ENCODE measurements at places on chromosomes 4 and X.

DNA sequence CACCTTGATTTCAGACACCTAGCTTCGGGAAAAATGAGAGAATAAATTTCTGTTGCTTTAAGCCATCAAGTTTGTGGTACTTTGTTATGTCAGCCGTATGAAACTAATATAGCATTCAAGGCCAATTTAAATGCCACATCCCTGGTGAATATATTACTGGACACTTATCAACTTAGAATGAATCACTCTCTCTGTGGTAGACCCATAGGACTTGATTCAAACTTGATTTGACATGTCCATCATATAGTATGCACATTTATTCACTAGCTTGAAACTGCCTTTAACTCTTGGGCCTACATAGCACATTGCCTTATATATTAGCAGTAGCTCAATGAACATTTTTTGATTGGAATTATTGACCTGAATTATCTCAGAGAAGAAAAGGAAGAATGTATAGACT is 172.3 kb downstream of the ADGRA3 start:
- DNase-seq = no peak

- DNase-seq = peak; percentile 6
Observed at GRCh38 chrX:133776072-133776471, 209.3 kb downstream of the GPC3 start.

DNA sequence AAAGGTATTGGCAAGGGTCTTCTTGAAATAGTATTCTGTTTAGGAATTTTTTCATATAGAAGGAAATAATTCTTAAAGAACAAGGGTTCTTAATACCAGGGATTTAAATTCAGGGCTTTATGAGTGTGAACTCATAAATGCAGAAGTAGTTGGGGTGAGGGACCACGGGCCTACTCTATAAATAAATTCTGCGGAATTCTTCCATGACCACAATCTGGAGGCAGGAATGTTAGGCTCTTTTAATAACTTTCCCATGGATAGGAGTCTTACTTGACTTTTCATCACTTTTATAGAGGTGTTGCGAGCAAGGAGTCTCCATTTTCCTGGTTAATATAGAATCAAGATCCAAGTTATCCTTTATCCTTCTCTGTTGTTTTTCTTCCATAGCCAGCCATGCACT is 76.7 kb upstream of the SLC4A4 start:
- no peak for DNase-seq

GRCh38 chr4:135191596-135191995 is 990.0 kb upstream of the PABPC4L start:
- no peak for DNase-seq

DNA sequence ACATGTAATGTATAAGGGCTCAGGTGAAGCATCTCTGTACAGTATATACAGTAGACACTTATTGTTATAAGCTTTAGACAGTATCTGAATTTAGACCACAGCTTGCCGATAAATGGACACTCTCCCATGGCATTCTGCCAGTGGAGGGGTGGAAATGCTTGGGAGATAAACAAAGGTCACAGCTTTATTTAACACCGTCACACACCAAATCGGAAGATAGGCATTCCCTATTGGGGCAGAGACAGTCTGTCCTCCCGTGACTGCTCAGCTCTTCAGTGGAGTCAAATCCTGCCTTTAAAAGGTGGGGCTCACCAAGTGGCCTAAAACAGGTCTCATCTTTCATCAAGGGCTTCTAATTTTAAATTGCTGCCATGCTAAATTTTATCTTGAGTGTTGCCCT is 178.8 kb downstream of the CAMK2D start:
- DNase-seq = no peak

- no peak for DNase-seq
Observed at GRCh38 chr4:160835789-160836188, 1328.0 kb downstream of the FSTL5 start.

DNA sequence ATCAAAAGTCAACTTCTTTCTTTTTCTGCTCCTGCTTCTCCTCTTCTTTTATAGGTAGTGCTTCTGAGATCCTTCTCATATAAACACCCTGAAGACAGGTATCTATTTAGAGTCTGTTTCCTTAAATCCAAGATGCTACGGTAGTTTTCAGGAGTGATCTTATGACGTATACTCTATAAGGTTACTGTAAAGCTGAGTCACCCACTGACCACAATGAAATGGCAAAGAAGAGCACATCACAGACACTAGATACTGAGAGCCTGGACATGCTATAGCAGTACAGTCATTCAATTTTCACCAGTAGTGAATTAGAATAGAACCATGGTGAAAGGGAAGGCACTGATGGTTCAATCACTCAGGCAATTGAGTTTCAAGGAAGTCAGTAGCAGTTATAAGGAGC is 412.5 kb downstream of the ADAM29 start:
- DNase-seq = no peak

GRCh38 chr4:73646117-73646516 is 25.9 kb upstream of the RASSF6 start:
- DNase-seq = no peak

DNA sequence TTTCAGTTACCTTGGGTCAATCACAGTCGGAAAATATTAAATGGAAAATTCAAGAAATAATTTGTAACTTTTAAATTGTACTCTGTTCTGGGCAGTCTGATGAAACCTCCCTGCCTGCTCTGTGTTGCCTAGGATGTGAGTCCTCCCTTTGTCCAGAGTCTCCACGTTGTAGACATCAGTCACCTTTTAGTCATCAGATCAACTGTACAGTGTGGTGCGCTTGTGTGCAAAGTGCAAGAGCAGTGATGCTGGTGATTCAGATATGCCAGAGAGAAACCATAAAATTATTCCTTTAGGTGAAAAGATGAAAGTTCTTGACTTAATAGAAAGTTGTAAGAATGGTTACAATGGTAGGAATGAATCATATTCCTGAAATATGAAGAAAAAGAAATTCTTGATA is 1.4 kb downstream of the SPATA4 start:
- no peak for DNase-seq

GRCh38 chr4:162469977-162470376 is 306.2 kb upstream of the FSTL5 start:
- no peak for DNase-seq

DNA sequence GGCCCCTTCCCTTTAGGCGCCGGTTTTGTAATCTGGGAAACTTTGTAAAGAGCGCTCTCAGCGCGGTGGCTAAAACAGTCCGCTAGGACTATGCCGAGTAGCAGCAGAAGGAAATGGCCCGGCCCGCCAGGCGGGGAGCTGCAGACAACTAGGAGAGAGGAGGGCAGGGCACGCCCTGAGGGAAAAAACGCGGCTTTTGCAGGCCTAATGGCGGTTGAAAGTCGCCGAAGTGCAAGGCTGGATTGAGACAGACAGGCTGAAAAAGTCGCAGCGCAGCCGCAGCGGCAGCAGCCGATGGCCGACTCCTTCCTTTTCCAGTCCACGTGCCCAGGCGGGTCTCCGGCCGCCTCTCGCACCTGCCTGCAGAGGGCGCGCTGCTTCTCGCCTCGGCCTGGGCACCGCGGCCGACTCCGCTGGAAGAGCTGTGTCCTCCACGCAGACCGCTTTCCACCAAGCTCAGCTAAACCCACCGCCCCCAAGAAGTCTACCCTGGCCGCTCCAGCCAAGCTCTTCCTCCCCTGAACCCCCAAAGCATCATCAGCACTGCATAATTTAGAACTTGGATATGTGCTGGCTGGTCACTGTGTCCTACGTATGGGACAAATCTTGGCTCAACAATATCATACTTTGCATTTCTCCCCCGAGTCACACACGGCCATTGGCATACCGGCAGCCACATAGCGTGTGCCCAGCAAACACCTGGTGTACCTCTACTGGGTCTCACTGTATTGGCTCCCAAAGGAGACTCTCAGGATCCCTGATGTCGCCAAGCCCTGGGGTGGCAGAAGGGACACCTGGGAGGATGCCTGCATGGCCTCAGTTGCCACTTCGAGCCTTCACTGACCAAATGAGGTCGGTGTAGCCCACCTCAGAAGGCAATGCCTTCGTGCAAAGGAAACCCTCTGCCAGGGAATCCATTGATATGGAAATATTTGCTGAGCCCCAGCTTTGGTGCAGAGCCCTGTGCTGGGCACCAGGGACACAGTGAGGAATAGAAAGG is 14.5 kb downstream of the SLC25A5 start:
- peak; percentile 78 for DNase-seq

GRCh38 chrX:10486373-10486772 is 134.0 kb downstream of the MID1 start:
- no peak for DNase-seq

DNA sequence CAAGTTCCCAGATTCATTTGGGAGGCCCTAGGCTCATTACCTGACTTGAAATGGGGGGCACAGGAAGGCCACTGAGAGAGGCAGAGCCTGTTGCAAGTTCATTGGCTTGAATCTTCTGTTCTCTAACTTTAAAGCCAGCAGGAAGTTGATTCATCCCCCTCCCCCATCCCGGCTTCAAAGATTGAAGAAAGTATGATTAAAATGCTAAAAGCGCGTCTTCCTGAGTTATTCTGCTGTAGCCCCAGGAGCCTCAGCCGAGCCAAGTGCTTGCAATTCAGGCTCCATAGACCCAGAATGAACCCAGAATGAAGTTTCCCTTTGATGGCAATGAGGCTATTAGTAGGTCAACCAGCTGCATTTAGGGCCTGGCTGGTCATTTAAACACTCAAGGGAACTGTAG is 14.7 kb downstream of the CHST7 start:
- no peak for DNase-seq

DNA sequence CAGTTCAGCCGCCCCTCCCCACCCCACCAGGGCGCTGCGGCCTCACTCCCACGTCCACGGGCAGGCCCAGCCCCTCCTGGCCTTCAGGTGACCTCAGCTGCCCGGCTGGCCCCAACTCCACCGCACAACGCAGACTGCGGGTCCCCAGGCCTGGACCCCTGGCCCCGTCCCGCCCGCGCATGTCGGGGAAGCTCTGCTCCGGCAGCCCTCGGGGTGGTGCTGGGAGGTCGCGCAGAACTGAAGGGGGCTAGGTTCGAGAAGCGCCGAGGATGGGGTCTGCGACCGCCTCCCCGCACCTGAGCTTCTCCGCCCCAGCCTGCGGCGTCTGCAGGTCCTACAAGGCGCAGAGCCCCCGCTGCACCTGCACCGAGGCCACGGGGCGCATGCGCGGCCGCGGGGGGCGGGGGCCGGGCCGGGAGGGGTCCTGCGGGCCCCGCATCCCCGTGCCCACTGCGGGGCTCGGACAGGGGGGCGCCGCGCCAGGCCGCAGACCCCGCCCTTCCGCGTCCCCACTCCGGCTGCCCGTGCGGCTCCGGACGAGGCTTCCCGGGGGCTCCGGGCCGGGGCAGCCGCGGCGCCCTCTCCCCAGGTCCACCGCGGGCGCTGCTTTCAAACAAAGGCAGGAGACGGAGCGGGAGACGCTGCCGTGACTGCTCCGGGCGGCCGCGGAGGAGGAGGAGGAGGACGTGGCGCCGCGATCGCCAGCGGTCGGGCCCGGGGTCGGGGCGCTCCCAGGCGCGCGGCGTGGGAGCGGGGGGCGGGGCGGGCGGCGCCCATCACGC is 672 bp upstream of the NAT8L start:
- DNase-seq = no peak

DNA sequence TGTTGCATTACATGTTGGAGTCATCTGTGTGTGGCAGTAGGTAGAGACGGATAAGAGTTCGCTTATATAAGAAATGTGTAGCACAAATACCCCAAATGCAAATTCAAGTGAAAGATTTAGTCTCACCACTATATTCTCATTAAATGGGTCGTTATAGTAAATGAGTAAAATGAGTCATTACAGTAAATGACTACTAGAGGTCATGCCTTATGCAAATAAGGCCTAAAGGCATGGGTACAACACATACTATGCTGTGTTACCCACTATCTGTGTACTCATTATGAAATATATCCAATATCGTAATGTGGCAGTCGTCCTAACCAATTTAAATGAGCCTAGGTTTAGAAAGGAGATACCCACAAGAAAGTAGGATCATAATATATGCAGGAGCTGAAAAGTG is 1603.1 kb downstream of the C4orf33 start:
- DNase-seq = no peak

- no peak for DNase-seq
Observed at GRCh38 chr4:39243462-39243861, 61.1 kb downstream of the WDR19 start.

- DNase-seq = no peak
Observed at GRCh38 chr4:179124419-179124818, 1682.2 kb upstream of the AGA start.

DNA sequence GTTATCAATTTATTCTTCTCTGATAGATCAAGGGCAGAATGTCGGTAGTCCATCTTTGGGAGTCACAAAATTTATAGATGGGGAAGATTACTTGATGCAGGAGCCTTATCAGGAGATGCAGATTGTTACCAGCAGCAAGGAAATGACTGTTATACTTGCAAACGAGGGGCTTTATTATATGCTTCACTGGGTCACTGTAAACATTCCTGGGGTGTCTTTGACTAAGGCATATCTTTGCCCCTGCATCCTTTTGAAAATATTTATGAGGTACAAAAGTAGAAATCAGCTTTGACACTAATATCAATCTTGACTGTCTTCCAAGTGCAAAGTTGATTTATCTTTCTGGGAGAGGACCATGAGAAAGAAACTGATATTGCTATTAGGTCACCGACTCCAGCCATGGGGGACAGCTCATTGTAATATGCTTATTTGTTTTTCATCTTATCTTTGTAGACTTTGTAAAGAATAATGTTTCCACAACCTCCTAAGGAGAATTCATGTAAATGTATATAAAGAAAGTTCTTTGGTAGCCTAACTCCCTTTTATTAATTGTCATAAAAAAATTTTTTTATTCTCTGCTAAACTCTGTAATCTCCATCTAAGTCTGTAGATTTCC is 177.3 kb upstream of the EMCN start:
- no peak for DNase-seq

DNA sequence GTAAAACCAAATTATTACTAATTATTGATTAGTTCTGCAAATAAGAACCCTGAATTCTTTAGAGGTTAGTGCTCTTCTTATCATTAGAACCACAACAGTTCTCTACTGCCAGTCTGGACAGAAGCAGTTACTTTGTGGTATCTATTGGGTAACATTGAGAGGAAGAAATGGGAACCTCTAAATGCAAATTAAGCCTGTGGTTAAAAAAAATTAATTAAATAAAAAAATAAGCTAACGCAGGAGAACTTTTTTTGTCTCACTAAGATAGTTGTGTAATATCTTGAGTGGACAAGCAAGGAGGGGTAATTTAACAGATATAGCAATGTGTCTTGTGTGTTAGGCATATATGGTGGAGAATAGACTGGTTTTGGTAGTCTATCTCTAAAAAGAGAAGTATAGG is 32.9 kb upstream of the TET2 start:
- DNase-seq = no peak

- DNase-seq = no peak
Observed at GRCh38 chr4:28373191-28373590, 1512.5 kb downstream of the STIM2 start.

- no peak for DNase-seq
Observed at GRCh38 chr4:6763330-6763851, 19.1 kb upstream of the KIAA0232 start.

DNA sequence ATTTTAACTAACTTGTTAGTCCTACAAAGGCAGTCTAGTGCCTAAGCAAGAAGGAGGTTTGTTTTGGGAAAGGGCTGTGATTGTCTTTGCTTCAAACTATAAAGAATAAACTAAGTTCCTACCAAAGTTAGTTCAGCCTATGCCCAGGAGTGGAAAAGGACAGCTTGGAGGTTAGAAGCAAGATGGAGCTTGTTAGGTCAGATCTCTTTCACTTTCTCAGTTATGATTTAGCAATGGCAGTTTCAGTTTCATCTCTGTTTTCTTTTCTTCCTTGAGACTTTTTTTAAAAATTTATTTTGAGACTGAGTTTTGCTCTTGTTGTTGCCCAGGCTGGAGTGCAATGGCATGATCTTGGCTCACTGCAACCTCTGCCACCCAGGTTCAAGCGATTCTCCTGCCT is 82.9 kb upstream of the NLGN4X start:
- DNase-seq = no peak

All from GM13976 (cell line).